NCI-H2029 treated with DMSO at 0.1 percent for 48 hours (cell line): ENCODE measurements at places on chromosomes 6 and 20.
A peak's percentile ranks its signal among the peaks of the same experiment; 100 is the strongest.

DNA sequence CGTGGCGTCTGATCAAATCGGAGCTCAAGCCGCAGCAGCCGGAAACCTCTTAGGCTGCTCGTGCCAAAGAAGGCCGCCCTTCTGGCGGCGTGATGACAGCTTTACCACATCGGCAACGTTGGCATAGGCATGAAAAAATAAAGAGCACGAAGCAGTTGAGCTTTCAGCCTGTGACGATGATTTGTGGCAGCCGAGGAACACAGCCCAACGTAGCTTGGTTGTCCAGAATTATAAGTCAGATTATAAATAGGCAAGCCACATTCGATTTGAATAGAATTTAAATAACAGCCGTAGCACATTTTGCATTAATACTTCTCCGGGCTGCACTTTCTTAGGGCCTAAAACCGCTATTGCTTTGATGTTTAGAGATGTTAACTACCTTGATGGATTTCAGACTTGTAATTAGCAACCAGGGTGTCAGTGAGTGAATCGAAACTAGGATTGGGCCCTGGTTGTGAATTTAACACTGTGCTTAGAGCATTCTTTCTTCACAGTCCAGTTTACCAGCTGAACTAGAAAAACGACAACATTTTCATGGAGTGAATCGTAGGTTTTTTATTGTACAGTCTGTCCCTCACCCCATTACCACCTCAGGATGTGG, 864 bp upstream of the BCLAF1 start:
- peak; percentile 46 for DNase-seq

DNA sequence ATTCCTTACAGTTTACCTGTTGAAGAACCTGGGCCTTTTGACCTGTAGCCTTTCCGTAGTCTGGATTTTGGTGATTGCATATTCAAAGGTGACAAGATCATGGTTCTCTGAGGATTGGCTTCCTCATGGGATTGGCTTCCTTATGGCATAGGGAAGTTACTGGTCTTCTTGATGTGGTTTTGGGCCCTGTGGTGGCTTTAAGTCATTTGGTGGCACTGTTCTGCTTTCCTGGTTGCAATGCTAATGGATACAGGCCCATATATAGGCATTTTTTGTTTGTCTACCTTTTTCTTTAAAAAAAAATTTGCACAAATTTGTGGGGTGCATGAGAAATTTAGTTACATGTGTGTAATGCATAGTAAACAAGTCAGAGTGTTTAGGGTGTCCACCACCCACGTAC, 185.7 kb downstream of the CDKAL1 start:
- no peak for DNase-seq

GRCh38 chr6:30311671-30312070, 15.1 kb upstream of the TRIM39 start:
- no peak for DNase-seq

- no peak for DNase-seq
Observed at GRCh38 chr20:62675877-62676260, 32.8 kb upstream of the NTSR1 start.

GRCh38 chr6:56246541-56246880, 869 bp downstream of the COL21A1 start:
- DNase-seq = no peak

GRCh38 chr6:134422426-134423231, 104.7 kb upstream of the SGK1 start:
- no peak for DNase-seq

DNA sequence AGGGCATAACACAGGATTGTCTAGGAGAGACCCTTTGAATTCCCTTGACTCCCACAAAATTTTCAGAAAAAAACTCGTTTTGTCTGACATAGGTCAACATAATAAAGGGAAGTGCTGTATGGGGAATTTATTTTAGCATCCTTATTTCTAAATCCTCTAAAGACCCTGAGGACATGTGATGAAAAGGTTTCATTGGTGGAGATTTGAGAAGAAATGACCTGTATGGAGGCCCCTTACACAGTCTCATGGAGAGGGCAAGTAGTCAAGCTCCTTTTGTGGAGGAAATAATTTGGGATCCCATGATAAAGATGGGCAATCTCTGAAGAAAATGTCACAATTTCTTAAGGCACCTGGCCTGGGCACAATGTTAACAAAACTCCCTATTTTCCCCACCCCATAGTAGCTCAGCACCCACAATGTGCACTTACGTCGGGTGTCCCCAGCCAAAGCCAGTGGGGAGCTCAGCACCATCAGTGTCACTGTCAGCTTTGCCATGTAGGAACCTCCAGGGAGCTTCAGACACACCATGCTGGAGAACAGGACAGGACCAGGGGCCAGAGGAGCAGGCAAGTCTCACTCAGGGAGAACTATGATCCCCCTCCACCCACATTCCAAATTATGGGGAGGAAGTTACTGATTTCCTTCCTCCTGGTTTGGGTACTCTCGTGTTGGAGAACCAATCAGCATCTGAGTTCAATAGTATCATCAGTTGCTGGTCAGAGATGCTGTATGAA, at the start of gene HLA-DRB5:
Gene HLA-DRB5, minus strand, starts transcription at position 591 of the 734 bp plus-strand sequence. Its CDS starts 63 bp downstream, at position 528.
- no peak for DNase-seq

DNA sequence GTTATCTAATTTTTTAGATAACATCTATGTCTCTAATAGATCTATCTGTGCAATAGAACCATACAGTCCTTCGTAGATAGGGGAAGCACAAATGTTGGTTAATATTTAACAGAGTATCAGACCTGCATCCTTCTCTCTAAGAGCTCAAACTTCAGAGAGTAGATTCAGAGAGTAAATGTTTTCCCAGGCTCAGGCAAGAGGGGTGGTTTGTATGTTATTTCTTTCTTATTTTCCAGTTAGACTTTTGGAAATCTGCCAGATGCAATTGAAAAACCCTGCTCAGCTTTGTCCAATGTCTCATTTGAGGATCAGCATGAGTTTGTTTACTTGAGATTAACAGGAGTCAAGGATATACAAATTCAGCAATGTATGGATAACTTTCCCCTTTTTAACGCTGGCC, 361.9 kb downstream of the BCKDHB start:
- no peak for DNase-seq
